Caudate nucleus (tissue), 63 donors: ENCODE measurements at places on chromosomes 13 and 19.

DNA sequence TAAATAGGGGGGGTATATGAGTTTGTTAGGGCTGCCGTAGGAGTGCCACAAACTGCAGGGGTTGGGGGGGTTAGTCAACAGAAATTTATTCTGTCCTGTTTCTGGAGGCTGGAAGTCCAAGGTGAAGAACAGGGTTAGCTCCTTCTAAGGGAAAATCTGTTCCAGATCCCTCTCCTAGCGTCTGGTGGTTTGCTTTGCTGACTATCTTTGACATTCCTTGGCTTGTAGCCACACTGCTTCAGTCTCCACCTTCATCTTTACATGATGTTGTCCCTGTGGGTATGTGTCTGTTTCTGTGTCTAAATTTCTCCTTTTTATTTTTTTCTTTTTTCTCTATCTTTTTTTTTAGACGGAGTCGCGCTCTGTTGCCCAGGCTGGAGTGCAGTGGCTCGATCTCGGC lies 8.1 kb upstream of the ICAM1 start:
- no peak for DNase-seq

- no peak for DNase-seq
These were observed 44.9 kb upstream of the C13orf42 start for GRCh38 chr13:51155776-51156515.

DNA sequence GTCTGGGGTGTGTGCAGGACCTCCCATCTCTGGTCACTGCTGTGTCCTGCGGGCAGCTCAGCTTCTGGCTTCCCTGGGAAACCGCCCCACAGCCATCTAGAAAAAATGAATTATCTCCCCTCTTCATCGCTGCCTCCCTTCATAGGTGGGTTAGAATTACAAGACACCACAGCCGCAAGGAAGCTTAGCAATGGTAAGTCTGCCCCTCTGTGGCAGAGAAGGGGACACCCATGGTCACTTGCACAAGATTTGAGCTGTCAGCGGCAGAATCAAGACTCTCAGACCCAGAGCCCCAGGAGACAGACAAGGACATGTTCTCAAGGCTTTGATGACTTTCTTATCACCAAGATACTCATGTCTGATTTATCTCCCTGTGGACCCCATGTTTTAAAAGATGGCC lies 110.8 kb upstream of the PABPC3 start:
- no peak for DNase-seq

GRCh38 chr19:35079826-35080225 lies 35.8 kb upstream of the FXYD3 start:
- DNase-seq = no peak

- DNase-seq = no peak
These were observed 110.9 kb downstream of the HS6ST3 start for GRCh38 chr13:96200810-96201209.

GRCh38 chr13:62960723-62961122 lies 1545.1 kb upstream of the PCDH20 start:
- no peak for DNase-seq

DNA sequence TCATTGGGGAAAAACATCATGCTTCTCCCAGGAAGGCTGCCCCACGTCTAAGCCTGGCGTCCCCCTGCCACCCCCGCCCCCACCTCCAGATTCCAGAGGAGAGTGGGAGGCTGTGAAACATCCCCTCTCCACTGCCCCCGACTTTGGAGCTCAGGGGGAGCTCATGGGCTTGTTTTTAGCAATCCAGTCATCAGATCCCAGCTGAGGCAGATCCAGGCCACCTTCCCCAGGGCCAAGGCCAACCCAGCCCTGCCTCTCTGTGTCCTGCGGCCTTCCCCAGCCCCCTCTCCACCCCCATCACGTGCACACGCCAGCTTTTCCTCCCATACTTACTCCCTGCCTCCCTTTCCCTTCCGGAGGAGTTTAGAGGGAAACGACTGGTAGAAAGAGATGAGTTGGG lies 38.8 kb downstream of the SHISA2 start:
- DNase-seq = no peak

DNA sequence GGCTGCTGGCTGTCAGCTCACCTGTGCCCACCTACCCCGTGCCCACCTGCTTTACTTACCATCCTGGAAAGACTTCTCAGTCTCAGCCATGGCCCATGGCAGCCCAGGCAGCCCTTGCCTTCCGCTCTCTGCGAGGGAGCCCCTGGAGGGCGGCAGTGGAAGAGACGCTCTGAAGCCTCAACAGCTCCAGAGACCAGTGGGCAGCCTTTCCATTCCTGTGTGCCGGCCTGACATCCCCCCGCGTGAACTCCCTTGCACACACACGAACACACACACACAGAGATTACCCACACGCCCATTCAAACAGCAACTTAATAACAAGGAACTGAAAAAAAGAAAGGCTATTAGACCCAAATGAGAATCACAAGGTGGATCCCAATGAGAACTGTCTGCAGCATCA lies 14.2 kb upstream of the RASA3 start:
- DNase-seq = no peak

DNA sequence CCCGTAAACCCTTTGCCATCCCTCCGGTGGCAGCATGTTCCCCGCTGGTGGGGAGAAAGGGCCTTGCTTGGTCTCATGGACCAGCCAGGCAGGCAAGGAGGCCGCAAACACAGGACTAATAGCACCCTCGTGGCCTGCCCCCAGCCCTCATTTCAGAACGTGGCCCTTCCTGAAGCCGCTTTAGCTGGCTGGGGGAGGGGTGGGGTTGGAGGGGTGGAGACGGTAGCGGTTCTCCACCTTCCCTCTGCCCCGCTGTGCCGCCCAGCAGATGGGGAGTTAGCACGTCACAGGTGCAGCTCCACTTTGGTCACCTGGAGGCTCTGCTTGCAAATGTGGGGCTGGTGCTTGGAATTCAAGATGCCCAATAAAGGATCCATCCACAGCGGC lies 59.3 kb upstream of the URI1 start:
- DNase-seq = no peak

GRCh38 chr13:74570834-74571233 lies 436.6 kb upstream of the KLF12 start:
- DNase-seq = no peak

- DNase-seq = no peak
These were observed 32.0 kb downstream of the PDCD5 start for GRCh38 chr19:32613008-32613407.

DNA sequence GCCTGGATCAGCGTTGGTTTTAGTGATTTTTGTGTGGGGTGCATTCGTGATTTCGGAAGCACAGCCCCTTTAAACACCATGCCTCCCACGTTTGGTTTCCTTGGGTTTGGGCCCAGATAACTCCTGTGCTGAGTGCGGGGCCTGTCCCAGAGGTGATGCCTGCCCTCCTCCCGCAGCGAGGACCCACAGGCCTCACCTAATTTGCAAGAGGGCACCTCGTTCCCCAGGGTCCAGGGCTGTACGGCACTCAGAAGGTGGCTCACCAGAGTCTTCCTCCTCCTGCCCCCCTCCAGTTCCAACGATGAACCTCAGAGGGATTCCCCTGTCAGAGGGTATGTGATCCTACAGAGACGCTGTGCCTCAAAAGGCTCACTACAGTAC lies 54.3 kb upstream of the SOX1 start:
- no peak for DNase-seq

DNA sequence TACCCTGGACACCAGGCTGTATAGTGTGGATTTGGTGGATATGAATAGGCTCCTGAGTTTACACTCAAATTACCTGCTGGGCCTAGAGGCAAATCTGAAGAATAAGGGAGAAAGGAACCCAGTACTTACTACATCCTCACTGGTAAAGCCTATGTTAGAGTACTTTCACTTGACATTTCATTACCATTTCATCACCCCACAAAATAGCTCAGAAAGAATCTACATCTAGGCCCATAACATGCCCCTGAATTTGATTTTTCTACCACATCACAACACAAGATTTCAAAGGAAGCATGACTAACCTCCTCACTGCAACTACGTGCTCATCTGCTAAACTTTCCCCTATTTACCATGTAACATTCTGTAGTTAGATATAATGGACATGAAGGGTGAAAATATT lies 43.3 kb downstream of the VWA8 start:
- no peak for DNase-seq

DNA sequence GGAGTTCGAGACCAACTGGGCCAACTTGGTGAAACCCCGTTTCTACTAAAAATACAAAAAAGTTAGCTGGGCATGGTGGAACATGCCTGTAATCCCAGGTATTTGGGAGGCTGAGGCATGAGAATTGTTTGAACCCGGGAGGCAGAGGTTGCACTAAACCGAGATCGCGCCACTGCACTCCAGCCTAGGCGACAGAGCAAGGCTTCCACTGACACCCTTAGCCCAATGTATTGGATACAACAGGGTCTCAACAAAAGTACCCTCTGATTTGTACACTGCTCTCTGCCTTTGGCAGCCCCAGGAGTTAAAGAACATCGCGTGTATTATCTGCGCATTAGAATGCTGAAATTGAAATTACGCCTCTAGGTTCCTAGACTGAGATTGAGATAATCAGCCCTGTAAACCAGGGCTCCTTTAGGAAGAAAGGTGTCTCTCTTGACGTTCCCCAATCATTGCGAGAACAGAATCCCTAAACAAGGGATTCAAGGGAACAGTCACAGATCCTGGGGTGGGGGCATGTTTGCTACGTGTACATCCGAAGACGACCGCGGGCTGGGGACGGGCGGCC lies 21.9 kb downstream of the IPO5 start:
- no peak for DNase-seq

GRCh38 chr19:53580871-53581835 lies 43.2 kb downstream of the ZNF331 start:
- no peak for DNase-seq

- no peak for DNase-seq
These were observed 100.4 kb downstream of the SLC10A2 start for GRCh38 chr13:102965802-102966201.

DNA sequence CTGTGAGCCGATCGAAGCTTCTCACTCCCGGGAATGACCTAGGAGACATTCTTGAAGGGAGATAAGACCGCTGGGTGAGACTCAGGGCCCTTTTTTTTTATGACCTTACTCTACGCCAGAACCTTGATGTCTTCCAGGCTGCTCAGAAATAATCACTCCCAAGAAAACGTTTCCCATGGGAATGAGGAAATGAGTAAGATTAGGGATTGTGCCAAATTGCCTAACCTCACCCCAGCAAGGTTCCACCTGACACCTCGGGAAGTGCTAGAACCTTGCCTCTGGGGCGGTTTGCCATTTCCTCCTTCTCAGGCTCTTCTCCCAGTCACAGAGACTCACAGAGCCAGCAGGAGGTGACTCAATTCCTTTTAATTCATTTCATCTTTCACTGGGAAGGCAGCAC lies 2.3 kb downstream of the SLC46A3 start:
- DNase-seq = no peak

DNA sequence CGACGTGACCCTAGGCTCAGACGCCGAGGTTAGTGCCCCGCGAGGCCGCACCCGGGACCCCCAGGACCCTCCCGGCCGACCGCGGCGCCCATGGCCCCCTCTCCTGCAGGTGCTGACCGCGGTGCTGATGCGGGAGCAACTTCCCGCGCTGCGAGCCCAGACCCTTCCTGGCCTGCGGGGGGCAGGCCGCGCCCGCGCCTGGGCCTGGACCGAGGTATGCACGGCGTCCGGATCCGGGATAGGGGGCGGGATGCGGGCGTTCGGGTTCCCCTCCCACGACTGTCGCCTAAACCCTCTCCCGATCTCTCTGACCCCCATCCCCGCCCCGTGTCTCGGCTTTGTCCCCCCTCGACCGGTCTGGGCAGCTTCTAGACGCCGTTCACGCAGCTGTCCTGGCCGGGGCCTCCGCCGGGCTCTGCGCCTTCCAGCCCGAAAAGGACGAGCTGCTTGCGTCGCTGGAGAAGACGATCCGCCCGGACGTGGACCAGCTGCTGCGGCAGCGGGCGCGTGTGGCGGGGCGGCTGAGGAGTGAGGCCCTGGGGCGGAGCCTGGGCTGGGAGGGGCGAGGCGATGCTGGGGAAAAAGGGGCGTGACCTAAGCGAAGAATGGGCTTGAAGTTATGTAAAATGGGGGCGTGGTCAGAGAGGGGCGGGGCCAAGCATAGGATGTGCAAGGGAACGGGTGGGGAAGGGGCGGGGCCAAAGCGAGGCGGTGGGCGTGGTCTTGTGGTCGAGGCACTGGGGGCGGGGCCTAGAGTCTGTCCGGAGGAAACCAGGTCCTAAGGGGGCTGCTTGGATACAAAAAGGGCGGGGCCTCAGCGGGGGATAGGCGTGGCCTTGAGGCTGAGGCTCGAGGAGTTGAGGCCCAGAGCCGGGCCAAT lies 16.0 kb upstream of the COLGALT1 start:
- peak; percentile 24 for DNase-seq

DNA sequence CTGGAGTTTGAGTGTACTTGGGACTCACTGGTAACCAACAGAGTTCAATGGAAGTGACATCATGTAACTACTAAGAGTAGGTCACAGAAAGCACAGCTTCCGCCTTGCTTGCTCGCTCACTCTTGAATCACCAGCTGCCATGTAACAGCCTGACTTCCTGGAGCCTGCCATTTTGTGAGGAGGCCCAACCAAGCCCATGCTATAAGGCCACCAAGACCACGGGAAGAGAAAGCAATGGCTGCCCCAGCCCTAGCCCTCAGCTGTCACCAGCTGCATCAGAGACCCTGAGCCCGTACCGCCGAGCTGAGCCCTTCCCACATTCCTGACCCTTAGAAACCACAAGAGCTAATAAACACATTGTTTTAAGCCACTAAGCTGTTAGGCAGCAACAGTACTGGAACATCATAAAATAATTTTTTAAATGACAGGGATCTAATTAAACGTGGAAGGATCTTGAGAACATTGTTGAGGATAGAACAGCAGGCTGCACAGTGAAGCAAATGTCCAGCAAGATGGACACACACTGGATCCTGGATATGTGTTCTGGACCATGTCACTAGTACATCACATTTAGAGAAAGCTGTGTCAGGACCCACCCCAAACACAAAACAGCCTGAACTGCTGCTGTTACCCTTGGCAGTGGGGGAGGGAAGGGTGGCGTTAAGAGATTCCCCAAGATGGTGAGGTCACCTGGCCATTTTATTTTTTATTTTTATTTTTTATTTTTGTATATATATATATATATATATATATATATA lies 21.7 kb upstream of the LDLR start:
- DNase-seq = no peak

GRCh38 chr19:53957448-53958167 lies 5.1 kb upstream of the CACNG8 start:
- DNase-seq = no peak

GRCh38 chr13:54775501-54776191 lies 1747.0 kb downstream of the OLFM4 start:
- DNase-seq = no peak

GRCh38 chr13:113846636-113847318 lies 17.1 kb downstream of the GAS6 start:
- DNase-seq = no peak

DNA sequence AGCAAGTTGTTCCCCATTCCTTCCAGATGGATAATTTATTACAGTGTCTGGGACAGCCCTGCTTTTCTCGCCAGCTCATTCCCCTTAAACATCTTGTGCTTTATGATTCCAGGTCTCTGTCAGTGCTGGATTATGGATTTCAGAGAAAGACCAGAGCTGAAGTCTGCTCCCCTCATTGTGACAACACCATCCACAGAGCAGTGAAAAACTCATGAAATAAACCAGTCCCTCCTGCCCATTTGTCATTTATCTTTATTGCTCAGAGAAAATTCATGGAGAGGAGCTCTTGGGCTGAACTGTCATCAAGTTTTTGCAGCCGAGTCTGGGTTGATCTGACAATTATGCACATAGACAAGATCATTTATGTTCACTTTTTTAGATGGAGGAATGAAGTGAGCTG lies 92.7 kb upstream of the GPR12 start:
- no peak for DNase-seq

- DNase-seq = no peak
These were observed 75.0 kb downstream of the RASA3 start for GRCh38 chr13:114057166-114058050.
